ENCODE measurements at places on chromosomes 12 and 14.

DNA sequence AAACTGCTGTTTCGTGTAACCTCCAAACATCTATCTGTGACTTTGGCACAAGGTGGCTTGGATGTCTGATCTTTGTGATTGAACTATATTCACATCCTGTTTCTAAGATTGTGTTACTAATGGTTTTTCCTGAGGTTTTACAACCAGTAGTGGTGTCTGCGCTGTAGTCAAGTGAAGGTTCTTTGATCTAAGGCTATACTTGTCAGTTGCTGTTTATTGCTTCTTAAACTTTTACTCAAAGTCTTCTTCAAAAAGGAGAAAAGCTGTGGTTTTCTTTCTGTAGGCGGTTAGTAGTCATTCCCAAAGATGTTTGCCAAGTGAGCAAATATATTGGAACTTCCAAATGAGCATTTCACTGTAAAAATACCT lies 12.3 kb upstream of the CALM1 start:
- DNase-seq: no peak

DNA sequence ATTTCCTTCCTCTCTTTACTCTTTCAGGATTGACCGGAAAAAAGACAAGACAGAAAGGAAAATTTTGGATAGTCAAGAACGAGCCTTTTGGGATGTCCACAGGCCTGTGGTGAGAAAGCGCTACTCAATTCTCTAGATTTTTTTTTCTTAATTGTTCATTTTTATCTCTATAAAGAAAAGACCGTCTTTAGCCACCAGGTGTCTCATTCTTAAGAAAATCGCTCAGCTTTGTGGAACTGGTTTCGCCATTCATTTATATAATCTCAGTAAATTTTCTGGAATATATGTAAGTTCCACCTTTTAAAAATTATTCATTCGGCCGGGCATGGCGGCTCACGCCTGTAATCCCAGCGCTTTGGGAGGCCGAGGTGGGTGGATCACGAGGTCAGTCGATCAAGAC lies 421.1 kb downstream of the DPF3 start:
- no peak for DNase-seq

DNA sequence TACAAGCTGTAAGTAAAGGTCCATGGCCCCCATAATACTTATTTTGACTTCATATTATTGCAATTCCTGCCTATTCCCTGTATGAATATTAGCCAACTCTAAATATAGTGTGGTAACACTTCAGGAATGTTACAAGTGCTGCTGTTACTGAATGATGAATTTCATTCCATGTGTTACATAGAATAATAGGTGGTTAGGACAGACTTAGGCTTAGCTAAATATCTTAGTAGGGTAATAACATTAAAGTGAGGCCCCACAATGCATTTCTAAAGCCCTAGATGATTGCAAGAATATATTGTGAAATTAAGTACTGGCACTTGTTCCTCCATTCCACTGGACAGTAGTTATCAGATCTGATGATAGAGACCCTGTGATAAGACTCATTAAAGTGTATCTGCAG lies 182.7 kb downstream of the PCNX1 start:
- no peak for DNase-seq

DNA sequence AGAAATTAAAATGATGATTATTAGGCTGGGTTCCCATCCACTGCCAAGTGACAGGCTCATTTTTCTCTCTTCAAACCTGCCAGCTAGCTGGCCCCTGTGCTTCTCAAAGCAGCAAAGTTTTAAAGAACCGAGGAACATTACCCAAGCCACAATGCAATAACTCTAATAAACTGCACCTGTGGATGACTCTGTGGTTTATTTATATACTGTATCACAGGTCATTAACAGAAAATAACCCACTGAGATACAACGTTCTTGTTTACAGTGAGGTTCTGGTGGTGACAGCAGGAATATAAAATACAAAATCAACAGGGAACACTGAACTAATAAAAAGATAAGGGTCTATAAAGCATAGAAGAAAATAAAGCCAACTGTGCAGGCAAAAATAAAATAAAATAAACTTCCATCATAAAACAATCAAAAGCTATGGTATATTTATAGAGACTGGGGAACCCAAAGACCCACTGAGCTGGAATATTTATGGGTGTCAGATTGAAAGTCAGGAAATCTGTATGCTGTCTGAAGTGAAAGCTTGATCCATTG lies 472.9 kb downstream of the NOVA1 start:
- no peak for DNase-seq

DNA sequence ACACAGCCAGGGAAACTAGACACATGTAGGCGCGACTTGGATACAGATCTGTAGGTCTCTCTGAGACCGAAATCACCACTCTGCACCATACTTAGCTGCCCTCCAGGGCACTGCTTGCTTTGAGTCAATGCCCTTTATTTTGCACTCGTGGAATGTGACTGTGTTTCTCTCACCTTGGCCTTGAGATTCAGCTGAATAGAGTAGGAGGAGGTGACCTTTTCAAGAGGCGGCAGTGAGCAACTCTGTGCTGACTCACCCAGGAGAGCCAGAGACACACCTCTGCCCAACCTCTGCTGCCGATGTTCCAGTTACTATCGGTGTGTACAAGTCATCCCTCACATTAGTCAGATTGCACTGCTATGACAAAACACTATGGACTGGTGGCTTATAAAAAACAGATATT lies 583.4 kb downstream of the VRK1 start:
- no peak for DNase-seq
